Muscle of back (tissue), 13 donors: ENCODE measurements at places on chromosomes 5 and 9. TPM values are rescaled to one million over a fixed set of nuclear protein-coding genes. Genes with fewer than 3 reads are reported as not detected.

Gene PCDHA10
- 0.18 TPM for polyA plus RNA-seq

Gene HARS1
- 42.4 TPM for polyA plus RNA-seq

Gene PDZD2
- 6.0 TPM for polyA plus RNA-seq

Gene ZER1
- 35.1 TPM for polyA plus RNA-seq

Gene BAAT
- polyA plus RNA-seq, result 0.80 TPM

Gene CMYA5
- polyA plus RNA-seq, result 214 TPM

Gene STC2
- 7.2 TPM for polyA plus RNA-seq

Gene RMRP
- polyA plus RNA-seq, result not detected

Gene SLC6A7
- 0.76 TPM for polyA plus RNA-seq

Gene CSF1R
- polyA plus RNA-seq, result 23.4 TPM

Gene SNX24
- 12.1 TPM for polyA plus RNA-seq

Gene C7
- polyA plus RNA-seq, result 3.5 TPM
